CD4-positive, alpha-beta T cell treated with Interleukin-6 at 100 ng/mL for 8 hours (primary cell): ENCODE measurements at places on chromosomes 6 and 20.

- DNase-seq: no peak
Observed at GRCh38 chr6:79077715-79078074, 359 bp downstream of the PHIP start.

DNA sequence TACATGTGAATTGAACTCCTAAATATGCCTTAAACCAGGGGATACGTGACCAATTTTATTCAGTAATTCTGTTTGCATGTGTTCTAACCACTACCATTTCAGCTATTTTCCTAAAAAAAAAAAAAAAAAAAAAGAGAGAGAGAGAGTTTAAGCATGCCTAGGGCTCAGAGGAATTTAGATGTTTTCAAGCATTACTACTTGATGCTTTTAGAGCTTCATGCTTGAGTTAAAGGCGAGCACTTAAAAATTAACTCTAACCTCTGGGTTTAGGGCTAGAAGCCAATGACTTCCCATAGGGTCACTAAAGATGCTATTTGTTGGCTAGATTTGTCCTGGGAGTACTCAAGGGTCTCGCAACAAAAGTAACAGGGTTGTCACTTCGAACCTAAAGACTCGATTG lies 217.7 kb downstream of the ATXN1 start:
- DNase-seq: no peak

DNA sequence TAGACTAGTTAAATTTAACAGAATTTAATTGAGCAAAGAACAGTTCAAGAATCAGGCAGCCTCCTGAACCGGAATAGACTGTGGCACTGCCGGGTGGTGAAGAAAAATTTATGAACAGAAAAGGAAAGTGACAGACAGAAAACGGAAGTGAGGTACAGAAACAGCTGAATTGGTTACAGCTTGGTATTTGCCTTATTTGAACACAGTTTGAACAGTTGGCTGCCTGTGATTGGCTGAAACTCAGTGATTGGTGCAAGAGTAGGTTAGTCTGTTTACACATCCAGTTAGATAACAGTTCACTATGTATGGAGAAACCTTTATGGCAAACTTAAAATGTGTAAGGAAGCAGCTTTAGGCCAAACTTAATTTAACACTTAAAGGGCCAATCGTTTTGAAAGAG lies 116.0 kb upstream of the CITED2 start:
- peak; percentile 25 for DNase-seq

DNA sequence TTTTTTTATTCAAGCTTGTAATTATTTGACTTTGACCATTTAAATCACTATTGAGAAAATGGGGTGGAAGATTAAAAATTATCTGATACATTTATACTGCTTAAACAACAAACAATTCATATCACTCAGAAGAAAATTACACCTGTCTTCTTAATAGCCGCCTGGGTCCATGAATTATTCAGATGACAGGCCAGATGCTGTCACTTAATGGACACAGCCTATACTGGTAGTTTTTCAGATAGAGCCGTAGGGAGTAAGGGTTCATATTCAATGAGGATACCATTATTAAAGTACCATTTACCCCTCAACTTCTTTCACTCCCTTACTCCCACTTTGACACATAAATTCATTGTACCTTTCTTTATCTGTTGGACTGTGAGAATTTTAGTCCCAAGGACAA lies 1193.4 kb upstream of the MAP3K7 start:
- DNase-seq: no peak

DNA sequence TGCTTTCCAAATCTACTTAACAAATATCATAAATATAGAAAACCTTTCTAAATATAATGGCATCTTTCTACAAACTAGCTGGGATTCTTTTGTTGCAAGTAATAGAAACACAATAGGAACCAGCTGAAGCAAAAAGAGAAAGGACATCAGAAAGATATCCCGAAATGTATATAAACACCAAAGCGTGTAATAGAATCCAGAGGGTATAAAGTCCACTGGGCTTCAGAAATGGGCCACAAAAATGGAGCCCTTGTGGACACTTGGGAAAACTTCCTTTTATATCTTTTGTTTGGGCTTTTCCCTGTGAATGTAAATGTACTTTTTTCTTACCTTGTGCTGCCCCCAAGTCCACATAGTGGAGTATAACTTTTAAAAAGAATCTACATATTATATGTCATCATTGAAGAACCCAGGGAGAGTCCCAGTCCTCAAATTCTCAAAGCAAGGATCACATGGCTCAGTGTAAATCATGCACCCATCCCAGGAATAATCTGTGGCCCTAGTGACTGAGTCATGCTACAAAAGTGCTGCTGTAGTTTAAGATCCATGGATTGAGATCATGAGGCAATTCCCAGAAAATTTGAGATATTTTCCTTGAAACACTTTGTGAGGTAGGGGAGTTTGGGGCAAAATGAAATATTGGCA lies 457.0 kb downstream of the EPM2A start:
- DNase-seq: no peak

DNA sequence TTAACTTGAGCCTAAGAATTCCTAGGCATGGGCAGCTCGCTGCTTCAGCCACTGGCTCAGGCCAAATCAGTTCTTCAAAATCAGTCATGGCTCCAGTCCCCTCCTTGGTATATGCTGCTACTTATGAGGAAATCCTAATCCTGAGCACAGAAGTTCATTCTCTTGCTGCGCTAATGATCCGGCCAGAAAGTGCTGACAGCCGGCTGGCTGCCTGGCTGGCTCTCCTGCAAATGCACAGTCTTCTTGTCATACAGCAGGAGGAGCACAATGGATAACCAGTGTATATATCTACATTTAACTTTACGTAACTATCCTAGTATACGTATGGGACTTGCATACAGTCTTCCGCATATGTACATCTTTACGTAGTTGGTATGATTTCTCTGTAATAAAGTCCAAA lies 500.8 kb downstream of the PRKN start:
- no peak for DNase-seq

DNA sequence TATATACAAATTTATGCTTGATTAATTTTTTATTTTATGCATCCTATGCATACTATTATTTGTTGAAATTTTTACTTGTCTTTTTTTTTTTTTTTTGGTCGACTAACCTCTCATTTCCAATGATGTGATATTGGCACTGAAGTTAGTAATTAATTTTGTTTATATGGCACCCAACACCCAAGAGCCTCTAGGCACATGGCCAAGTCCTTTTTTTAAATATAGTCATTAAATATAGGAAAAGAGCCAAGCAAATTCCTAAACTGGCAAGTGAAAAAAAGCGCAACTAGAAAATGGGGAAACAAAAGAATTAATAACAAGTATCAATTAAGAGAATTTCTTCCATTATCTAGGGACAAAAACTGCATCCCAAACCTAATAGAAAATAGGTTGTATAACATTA lies 85.5 kb upstream of the HS3ST5 start:
- no peak for DNase-seq

DNA sequence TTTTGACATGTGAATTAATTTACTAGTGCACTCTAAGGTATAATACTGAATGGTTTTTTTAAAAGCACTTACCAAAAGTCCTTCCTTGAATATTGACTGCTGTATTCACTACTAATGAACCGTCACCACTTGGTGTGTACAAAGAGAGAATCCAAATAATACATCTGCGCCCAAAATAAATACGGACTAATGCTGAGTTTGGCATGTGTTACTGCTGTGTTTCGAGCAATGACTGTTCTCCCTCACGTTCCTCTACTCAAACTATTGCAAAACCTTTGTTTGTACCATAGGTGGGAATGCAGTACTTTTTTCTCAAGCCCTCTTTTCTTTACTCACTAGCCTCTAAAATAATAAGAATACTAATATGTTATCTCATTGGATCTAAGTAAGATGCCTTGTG lies 305.5 kb downstream of the QKI start:
- no peak for DNase-seq

DNA sequence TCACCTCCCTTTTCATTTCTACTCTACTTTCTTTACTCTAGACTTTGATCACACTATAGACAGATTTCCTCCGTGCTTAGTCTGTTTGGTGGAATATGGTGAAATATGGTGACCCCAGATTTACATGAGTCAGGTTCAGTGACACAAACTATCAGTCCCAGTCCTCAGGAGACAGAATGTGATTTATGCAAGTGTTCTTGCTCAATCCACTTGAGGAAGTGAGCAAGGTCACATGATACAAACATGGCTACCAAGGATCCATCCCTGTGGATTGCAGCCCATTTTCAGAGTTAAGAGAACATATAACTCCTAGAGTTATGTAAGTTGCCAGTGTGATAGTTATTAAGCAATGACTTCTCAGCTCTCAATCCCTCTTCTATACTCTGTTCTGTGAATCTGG lies 23.7 kb upstream of the TSHZ2 start:
- no peak for DNase-seq

DNA sequence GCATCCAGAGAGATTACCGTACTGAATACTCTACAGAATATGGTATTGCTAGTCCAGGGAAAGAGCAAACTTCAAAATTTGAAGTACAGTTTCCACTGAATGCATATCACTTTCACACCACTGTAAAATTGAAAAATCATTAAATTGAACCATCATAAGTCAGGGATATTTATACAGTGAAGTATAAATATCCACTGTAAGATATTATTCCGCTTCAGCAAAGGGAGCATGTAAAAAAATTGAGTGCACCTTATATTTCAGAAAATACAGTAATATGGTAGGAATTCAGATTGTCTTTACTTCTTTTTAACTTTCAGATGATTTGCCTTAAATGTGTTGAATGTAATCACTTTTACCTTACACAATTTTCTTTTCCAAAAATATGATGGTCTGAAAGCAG lies 60.9 kb upstream of the TXNDC5 start:
- no peak for DNase-seq

DNA sequence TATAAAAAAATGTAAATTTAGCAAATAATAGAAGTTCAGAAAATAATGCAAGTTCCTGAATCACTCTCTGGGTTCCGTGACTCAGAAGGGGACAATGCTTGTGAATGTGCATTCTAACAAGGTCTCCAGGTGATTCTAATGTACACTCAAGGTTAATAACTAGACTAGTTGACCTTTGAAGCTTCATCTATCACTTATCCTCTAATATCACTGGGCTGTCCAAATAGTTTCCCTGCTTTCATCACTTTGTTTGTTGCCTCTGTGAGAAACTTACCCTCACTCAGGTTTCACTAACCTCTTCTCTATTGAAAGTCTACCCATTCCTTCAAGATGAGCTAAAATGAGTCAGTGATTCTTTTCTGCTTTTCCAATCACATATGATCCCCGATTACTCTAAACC lies 189.0 kb downstream of the BTBD9 start:
- no peak for DNase-seq

DNA sequence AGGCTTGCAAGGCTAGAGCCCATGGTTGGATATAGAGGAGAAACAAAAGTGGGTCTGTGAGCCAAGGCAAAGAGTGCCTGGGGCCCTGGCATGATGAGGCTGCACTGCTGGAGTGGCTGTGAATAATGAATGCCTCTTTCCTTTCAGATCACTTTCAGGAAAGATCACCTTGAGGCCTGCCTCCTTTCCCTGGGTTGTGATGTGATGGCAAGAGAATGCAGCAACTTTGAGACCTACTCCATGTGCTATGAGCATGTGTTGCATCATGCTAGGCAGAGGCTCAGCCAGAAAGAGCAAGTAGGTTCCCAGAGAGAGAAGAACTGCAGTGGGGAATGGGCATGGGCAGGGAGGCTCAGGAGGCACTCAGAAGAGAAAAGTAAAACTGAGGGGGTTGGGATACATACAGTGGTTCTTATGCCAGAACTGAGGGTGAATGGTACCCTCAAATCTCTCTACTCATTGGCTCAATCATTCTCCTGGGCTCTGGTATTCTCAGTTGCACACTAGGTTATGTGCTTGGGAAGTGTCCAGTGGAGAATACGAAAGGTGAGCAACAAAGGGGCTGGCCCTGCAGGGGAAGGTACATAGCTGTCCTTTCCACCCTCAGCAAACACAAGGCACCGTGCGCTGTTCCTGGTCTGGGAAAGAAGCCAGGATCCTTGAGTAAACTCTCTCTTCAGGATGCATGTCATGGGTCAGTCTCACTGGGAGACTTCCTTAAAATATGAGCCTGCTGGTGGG lies 45.9 kb downstream of the CD164 start:
- no peak for DNase-seq

DNA sequence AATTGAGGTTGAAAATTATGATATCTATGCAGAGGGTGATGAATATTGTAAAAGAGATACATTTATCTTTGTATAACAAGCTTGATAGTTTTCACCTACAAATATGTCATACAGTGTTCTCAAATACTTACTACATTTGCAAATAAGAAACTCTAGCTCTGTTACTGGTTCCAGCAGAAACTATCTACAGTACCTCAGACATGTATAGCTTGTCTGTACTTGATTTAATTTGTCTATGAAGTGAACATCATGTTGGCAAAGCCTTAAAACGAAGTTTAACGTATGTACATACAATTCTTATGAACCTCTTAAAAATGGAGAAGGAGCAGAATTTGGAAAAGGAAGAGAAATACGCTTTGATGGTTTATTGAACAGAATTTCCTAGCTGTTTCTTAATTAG lies 201.4 kb upstream of the MARCKS start:
- DNase-seq: no peak

DNA sequence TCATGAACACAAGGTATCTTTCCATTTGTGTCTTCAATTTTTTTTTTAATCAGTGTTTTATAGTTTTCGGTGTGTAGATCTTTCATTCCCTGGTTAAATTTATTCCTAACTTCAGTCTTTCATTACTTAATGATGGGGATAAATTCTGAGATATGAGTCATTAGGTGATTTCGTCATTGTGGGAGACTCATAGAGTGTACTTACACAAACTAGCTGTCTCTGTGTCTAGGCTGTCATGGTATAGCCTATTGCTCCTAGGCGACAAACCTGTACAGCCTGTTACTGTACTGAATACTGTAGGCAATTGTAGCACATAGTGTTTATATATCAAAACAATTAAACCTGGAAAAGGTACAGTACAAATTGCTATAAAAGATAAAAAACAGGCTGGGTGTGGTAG lies 42.1 kb downstream of the SMAP1 start:
- DNase-seq: no peak

- no peak for DNase-seq
Observed at GRCh38 chr6:50333696-50334095, 284.0 kb upstream of the DEFB112 start.

GRCh38 chr6:115796829-115797228 lies 263.9 kb downstream of the FRK start:
- no peak for DNase-seq

DNA sequence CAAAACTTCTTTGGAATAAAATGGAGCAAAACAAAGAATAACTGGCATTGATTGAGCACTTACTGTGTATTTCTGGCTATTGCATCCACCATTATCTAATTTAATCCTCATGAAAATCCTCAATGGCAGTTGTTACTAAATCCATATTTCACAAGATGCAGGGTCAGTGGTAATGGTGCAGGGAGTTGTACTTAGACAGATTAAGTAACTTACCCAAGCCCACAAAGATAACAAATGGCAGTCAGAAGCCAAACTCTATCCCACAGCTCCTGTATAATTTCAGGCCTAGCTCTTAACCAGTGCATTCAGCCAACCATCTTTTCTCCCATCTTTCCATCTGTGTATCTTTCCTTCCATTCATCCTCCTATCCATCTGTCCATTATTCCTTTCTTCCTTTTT lies 29.3 kb upstream of the SSTR4 start:
- no peak for DNase-seq

DNA sequence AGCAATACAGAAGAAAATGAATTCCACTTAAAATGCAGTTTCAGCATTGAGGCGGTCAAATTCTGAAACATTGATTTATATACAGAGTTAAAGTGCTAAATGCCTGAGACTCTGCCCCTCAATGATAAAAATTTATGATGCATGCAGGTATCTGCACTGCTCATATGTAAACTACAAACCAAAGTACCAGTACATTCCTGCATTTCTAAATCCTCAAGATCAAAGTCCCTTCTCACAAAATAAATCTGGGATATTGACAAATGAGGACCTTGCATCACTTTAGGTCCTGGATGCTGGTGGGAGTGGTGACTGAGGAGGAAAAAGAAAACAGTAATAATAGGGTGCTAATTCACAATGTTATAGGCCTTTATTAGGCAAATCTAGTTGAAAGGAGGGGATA lies 101.9 kb downstream of the FIG4 start:
- DNase-seq: no peak
